ENCODE measurements at places on chromosomes 6 and 20.

DNA sequence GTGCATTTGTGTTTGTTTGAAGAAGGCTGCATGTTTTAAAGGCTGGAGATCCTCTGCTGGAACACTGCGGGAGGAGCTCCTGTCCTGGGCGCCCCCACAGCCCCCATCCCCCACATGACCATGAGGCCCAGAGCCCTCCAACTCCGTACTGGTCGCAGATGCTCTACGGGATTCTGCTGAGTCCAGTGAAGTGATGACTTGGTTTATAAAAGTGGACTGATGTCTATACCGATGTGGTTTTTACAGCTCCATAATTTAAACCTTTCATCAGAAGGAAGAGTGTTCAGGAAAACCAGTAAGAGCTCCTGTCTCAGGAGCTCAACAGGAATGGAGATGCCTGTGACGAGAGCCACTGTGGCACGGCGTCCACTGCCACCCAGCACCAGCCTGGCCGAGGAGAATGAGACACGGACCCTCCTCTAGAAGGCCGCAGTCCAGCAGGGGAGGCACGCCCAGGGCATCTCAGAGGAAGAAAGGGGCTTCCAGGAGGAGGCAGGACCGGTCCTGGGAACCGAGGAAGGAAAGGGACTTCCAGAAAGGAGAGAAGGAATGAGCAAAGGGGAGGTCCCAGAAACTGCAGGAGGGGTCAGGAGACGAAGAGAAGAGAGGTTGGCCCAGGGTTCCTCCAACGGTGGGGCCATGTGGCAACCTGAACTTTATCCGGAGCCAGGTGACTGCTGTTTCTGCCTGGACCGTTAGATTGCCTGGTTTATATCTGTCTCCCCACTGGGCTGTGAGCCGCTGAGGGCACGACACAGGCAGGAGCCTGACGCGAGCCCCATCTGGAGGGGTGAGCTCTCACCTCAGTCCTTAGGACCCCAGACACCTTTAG is 26.9 kb downstream of the BFSP1 start:
- DNase-seq = no peak

GRCh38 chr20:47610247-47610944 is 108.7 kb downstream of the NCOA3 start:
- DNase-seq = no peak

- no peak for DNase-seq
These were observed 462 bp upstream of the SLC35B3 start for GRCh38 chr6:8435845-8436168.

- DNase-seq = peak; percentile 26
These were observed 30.8 kb upstream of the SYNCRIP start for GRCh38 chr6:85673198-85674139.

GRCh38 chr20:21090721-21091120 is 15.4 kb downstream of the LINC00237 start:
- no peak for DNase-seq

GRCh38 chr20:16864963-16865362 is 116.8 kb downstream of the OTOR start:
- no peak for DNase-seq

- DNase-seq = no peak
These were observed 49.7 kb upstream of the ENPP4 start for GRCh38 chr6:46080111-46080510.

DNA sequence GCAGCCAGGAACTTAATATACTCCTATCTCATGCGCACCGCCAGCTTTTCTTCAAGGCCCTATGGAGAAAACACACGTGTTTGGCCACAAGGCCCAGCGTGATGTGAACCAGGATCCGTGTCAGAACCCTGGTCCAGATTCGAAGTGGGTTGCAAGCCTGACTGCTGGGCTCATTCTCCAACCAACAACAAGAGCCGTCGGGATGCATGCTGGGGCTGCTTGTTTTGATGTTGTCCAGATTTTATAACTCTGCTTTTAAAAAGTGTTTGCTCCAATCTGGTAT is 463 bp upstream of the SLC22A2 start:
- no peak for DNase-seq

DNA sequence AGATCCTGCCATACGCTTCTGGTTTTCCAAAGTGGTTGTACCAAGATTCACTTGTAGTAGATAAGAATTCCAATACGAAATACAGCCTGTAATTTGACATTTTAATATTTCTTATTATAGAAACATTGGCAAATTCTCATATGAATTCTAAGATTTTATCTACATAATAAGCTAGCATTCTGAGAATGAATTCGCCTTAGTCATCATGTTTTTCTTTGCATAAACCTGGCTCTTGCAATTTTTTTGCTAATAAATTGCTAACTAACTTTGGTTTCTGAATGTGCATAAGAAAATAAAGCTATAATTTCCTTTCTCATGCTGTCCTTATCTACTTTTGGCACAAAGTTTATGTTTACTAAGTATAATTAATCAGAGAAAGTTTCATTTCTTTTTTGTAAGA is 673.0 kb downstream of the PTPRT start:
- no peak for DNase-seq

DNA sequence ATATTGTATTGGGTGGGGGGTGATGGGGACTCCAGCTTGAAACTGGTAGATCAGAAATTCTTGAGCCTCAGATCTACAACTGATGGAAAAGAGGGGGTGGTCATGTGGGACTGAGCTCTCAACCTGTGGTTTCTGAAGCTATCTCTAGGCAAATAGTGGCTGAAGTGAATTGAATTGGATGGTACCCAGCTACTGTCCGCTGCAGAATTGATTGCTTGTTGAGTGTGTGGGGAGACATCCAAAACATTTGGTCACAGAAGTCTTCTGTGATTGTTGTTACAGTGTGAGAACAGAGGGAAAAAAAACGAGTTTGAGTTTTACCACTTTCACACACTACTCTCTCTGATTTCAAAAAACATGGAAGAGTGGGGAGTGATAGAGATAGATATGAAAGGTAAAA is 14.8 kb downstream of the CDS2 start:
- no peak for DNase-seq

- DNase-seq = peak; percentile 62
These were observed 9.3 kb downstream of the TRAPPC3L start for GRCh38 chr6:116536216-116536621.

DNA sequence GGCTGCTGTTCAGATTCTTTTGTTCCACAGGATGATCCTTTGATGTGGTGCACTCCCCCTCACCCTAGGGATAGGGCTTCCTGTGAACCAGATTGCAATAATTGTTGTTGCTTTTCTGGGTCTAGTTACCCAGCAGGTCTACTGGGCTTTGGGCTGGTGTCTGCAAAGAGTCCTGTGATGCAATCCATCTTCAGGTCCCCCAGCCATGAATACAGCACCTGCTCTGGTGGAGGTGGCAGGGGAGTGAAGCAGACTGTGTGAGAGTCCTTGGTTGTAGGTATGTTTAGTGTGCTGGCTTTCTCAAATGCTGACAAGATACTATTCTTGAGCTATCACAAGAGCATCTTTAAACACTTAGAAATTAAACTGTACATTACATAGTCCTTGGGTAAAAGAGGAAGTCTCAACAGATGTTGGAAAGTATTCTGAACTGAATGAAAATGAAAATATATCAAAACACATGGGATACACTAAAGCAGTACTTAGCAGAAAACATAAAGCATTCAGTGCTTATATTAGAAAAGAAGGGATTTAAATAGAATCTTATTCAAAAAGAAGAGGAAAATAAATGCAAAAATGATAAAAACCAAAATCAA is 49.1 kb upstream of the CCR6 start:
- no peak for DNase-seq

GRCh38 chr6:136517002-136517401 is 33.2 kb downstream of the MAP7 start:
- DNase-seq = no peak

DNA sequence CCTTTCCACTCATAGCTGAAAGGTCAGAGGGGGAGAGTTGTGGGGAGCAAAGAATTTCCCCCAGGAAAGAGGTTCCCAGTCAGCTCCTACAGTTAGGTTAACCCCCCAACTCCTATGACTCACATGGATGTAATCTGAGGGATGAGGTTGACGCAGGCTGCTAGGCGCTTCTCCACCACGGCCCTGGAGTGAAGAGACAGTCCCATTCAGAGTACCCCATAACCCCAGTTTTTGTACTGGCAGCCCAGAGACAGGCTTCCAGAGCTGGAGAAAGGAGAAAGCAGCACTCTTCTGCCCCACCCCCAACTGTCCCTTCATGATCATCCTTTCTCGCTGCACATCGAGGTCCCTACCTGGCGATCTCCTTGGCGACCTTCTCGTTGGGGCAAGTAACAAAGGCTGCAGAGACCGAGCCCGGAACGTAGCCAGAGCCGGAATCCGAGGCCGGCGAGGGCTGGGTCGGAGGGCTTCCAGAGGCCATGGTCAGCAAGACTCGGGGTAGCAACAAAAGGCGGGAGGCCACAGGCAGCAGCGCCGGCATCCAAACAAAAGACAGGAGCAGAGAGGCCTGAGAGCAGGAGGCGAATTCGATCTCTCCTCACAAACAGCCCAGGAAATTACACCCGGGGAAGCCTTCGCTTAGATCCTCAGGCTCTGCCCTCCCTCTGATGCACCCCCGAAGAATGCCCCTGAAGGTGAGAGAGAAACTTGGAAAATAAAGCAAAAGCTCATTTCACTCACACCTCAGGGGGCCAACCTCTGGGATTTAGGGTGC is 592 bp downstream of the CUTA start:
- no peak for DNase-seq

- no peak for DNase-seq
These were observed 39.2 kb upstream of the HDDC2 start for GRCh38 chr6:125340991-125341390.

- no peak for DNase-seq
These were observed 15.7 kb upstream of the MRAP2 start for GRCh38 chr6:84017709-84018452.

DNA sequence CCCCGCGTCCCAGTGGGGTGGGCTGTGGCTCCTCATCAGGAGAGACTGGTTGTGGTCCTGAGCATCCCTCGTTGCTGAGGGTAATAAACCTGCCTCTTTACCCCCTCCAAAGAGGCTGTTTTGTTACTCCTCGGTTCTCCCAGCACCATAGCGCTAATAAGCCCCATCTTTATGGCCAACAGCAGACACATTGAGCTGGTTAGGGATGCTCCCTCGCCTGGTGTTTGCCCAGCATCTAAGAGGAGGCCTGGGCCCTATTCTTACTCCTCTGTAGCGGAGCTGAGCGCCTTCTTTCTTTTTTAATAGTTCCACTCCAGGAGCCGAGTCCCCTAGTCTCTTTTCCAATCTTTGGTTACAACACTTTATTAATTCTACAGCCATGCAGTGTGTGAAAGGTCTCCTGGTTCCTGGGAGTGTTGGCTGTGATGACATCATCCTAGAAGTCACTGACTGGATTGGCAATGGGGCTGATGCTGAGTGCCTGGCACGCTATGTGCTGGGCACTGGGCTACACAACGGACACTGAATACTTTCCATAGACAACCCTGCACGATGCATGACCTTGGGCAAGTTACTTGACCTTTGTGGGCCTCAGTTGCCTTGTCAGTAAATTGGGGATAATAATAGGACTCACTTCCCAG is 50.6 kb upstream of the CCDC167 start:
- DNase-seq = no peak

- peak; percentile 48 for DNase-seq
These were observed 130.5 kb downstream of the MYB start for GRCh38 chr6:135311446-135312200.

DNA sequence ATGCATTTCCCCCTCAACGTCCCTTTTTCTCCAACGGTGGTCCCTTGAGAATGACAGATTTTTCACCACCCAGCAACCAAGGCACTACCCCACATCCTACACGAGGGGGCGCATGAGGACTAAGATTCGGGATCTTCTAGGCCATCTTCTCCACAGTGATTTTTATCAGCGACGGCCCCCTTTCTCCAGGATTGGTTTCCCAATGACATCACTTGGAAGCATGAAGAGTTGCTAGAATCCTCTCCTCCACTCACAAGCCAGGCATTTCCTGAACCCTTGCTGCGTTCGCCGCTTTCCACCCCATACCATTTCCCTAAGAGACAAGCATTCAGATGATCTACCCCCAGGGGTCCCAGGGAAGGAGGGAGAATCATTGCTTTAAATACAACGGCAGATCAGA is 252.0 kb downstream of the HIVEP2 start:
- peak; percentile 76 for DNase-seq

DNA sequence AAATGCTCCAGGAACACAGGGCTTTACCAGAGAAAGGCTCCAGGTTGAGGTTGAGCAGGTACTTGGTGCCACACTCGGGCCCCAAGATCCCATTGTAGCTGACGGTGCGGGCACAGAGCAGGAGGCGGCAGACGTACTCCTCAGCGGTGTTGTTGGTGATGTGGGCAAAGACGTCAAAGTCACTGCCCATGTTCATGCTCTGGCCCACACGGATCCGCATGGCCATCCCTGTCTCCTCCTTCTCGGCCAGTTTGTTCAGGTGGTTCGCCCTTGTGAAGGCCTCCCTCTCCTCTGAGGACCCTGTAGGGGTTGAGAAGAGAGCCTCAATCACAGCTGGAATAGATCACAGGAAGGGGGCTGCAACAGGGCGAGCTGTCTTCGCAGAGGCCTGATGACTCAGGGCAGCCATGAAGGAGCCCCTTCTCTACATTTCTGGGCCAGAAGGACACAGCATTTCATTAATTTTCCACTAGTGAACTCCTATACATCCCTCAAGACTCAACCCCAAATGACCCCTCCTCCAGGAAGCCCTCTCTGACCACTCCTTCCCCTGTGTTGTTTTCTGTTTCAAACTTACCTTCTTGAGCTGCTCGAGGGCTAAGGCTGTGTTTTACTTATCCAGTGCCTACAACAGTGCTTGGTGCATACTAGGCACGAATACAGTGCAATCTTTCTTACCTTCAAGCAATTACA is 26.8 kb downstream of the TGM2 start:
- DNase-seq = no peak

DNA sequence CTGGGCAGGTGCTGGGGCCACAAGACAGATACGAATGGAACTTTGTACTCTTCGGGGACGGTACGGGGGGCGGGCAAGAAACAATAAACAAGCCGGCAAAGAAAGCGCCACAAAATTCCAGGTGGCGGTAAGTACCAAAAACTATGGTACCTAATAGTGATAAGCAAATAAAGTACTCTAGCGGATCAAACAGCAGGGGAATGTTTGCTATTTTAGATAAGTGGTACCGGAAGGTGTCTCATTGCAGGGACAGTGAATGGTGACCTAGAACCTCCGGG is 15.1 kb upstream of the RIPK1 start:
- peak; percentile 26 for DNase-seq

DNA sequence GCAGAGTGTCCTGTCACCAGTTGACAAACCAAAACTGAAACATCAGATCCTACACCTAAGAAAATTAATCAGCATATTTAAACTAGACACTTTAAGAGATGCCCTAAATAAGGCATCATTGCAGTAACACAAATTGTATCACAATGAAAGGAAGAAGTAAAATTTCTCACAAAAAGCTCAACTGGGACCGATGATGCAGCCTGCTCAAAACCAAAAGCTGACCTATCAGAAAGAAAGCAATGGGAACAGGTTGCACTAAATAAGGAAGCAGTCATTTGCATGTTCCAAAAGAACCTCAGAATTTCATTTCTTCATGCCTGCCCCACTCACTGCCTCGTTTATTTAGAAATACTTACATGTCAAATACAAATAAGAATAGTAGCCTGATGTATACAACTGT is 12.1 kb downstream of the HIVEP2 start:
- no peak for DNase-seq

DNA sequence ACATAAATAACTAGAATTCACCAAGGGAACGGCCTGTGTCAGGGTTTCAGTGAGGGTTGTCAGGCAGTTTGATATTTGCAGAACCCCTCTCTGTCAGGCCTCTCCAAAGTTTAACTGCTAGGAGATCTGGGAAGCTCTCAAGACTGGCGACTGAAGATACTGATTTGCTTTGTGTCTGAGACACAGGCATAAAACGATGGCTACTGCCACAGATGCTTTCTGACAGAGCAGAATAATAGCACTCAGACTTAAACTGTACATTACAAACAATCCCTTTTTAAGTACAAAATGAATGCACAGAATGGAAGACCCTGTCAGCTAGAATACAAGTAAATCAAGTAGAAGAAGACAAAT is 7.2 kb upstream of the ATXN1 start:
- DNase-seq = no peak

All from cerebellar cortex (tissue), 1 donor.